ENCODE measurements at places on chromosomes 6 and 20.

- no peak for DNase-seq
Observed at GRCh38 chr6:119661078-119661477, 311.5 kb upstream of the MAN1A1 start.

- DNase-seq: no peak
Observed at GRCh38 chr20:17993546-17993945, 24.7 kb downstream of the MGME1 start.

GRCh38 chr20:21453690-21454089 lies 56.4 kb upstream of the NKX2-4 start:
- no peak for DNase-seq

DNA sequence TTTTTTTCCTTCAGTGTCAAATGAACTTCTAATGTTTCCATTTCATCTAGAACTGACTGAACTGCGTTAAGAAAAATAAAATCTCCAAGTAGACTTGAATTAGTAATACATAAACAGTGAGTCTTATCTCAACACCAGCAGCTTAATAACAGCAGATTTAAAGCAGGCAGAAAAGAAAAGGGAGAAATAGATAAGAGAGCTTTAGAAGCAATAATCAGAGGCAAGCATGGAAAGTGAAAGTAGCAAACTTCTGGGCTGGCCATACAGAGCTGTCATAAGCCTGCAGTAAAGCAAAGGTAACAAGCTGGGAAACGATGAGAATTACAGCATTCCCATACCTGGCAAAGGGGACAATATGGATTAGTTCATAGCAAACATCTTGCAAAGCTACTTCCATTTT lies 16.9 kb upstream of the ANGPT4 start:
- no peak for DNase-seq

GRCh38 chr20:47353239-47353691 lies 3.2 kb downstream of the ZMYND8 start:
- DNase-seq: no peak

DNA sequence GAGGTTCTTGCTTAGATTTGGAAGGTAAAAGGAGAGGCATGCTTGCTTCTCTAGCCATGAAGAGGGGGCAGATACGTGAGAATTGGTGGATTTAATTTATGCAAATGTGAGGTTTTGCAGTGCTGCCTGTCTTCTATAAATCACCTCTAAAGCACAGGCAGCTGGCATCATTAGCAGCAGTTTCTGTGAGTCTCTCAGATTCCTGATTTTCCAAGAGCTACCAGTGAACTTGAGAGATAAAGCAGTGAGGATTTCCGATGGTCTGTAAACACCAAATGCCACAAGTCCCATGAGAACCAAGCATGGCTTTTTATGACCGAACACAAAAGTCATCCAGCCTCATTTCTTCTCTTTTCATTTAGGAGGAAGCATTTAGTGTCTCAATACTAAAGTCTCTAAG lies 3.2 kb upstream of the SIRPB2 start:
- no peak for DNase-seq
